ENCODE measurements at places on chromosomes 11 and 22.

DNA sequence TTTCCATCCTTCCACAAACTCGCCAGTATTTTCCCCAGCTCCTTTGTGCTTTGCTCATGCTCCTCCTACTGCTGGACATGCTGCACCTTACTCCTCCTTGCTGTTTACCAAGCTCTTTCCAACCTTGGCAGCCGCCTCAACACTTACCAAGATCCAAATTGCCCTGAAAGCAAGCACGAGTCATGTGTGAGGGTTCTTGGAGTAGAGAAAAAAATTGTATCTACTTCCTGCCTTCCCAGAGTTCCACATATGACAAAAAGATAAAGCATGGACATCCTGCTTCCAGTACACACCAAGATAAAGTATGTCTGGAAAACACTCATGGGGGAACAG, 767.5 kb downstream of the NTM start:
- no peak for DNase-seq

GRCh38 chr11:134481135-134481534, 69.1 kb upstream of the B3GAT1 start:
- DNase-seq, result no peak

DNA sequence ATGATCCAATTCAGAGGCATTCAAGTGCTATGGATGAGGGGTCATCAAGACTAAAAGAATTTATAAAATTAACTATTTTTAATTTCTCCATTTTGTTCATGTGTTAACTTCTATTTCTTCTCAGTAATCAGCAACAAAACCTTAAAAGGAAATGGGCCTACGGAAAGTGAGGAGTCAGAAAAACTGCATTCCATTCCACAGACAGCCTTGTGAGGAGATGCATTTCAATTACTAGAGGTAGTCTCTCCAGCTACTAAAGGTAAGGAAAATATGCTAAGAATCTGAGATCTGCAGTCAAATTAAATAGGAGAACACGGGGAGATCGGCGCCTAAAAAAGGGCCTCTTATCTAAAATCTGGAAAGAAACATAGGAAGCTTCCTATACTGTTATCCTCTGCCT, 661.7 kb downstream of the DLG2 start:
- no peak for DNase-seq

DNA sequence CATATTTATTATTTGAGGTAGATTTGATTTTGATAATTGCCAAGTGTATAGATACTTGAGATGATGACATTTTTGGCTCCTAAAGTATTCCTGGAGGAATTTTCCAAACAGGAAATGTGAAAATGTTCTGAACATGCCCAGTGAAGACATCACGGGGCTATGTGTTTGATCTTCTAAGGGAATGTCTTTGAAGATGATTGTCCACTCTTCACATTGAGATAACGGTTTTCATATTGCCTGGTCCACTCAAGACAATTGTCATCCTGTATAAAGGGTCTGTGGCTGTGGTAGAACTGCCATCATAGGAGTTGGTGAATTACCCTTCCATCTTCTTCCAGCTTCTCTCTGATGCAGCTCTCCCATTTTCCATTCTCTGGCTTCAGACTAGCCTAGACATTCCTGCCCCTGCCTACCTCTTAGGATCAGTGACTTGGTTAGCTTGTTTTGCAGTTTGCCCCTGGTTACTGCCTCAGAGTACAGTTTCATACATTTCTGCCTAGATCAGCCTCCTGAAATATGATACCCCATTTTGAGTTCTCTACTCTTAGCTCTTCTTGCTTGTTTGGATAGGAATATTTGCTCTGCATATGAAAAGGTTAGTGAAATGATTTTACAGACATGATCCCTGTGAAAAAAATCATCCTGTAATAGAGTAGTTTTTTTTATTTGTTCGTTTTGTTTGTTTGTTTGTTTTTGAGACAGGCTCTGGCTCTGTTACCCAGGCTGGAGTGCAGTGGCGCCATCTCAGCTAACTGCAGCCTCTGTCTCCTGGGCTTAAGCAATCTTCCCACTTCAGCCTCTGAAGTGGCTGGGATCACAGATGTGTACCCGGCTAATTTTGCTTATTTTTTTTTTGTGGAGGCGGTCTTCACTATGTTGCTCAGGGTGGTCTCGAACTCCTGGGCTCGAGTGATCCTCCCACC, 111.4 kb upstream of the SORL1-AS1 start:
- peak; percentile 28 for DNase-seq

DNA sequence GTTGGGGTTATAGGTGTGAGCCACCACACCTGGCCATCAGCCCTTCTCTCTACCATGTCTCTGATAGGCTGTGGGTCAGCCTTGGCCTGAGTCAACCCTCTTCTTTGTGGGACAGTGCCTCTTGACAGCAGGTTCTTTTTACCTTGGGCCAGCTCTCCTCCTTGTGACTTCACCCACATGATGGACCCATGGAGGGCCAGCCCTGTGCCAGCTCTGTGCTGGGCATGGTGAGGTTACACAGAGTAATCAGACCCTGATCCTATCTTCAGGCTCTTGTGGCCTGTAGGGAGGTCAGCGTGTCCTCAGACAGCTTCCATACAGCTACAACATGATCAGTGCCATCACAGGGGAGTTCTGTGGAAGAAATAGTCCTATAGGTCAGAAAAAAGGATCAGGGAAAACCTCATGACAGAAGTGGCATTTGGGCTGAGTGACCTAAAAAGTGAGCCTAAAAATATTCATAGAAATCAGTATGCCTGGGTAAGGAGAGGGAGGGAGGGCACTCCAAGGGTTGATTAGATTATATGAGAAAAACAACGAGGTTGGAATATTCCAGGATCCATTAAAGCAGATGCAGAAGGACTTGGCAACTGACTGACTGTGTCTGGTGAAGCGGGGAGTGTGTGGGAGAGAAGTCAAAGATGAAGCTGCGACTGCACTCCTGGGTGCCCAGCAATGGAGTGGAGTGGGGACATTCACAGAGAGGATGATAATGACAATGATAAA, 17.1 kb downstream of the OTOG start:
- no peak for DNase-seq

- DNase-seq, result peak; percentile 72
Measured at GRCh38 chr11:20934516-20934915, 265.1 kb downstream of the NELL1 start.

DNA sequence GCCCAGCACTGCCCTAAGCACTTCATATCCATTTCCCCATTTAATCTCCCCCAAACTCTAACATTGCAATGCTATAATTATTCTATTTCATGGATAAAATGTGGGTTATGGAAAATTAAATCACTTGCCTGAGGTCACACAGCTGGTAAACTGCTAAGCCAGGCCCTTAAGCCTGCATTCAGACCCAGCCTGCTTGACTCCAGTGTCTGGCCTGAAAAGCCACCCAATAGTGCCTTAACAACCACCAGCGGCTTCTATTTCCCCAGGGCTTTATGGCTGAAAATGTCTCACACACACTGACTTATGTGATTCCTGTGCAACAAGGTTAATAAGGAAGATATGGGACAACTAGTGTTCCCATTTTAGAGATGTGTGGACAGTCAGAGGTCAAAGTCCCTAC, 178.5 kb upstream of the SNX19 start:
- no peak for DNase-seq

GRCh38 chr11:132888226-132888625, 644.1 kb downstream of the OPCML start:
- no peak for DNase-seq
